Naive thymus-derived CD8-positive, alpha-beta T cell (primary cell): ENCODE measurements at places on chromosomes 16 and 17. TPM values are rescaled to one million over a fixed set of nuclear protein-coding genes. Genes with fewer than 3 reads are reported as not detected.
A peak's percentile ranks its signal among the peaks of the same experiment; 100 is the strongest.

The MT1G gene
- polyA plus RNA-seq = not detected

The SPATA32 gene
- polyA plus RNA-seq = 0.44 TPM

The HOXB6 gene
- polyA plus RNA-seq = not detected

- no peaks in the 10 kb centered on the region for H3K4me1 ChIP-seq
- no peaks in the 10 kb centered on the region for H3K27me3 ChIP-seq
- H3K36me3 ChIP-seq = peaks cover 65% of the 10 kb centered on the region
- H3K4me3 ChIP-seq = no peak overlapping the region
- DNase-seq = no peak
- peak overlapping the region; percentile 4 for H3K27ac ChIP-seq
Measured at GRCh38 chr16:50303041-50303604, 36.8 kb downstream of the ADCY7 start.

DNA sequence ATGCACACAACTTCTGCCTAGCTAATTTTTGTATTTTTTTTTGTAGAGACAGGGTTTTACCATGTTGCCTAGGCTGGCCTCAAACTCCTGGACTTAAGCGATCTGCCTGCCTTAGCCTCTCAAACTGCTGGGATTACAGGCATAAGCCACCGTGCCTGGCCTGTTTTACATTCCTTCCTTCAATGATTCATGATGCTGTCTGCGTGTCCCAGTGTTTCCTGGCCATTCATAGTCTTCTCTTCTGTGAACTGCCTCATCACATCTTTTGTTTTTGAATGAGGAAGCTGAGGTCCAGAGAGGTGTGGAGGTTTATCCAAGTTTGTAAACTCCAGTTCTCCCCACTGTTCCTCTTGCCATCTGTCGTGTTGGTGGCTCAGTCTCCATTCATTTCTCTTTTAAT, 64.5 kb upstream of the MED9 start:
- H3K4me3 ChIP-seq = no peak overlapping the region
- H3K27ac ChIP-seq = no peak overlapping the region
- H3K36me3 ChIP-seq = no peaks in the 10 kb centered on the region
- H3K4me1 ChIP-seq = peaks cover 34% of the 10 kb centered on the region
- H3K27me3 ChIP-seq = no peaks in the 10 kb centered on the region

GRCh38 chr17:39167476-39167875, 1.5 kb upstream of the ARL5C start:
- H3K4me3 ChIP-seq = peak overlapping the region; percentile 87
- no peaks in the 10 kb centered on the region for H3K36me3 ChIP-seq
- peaks cover 28% of the 10 kb centered on the region for H3K4me1 ChIP-seq
- H3K27ac ChIP-seq = no peak overlapping the region

DNA sequence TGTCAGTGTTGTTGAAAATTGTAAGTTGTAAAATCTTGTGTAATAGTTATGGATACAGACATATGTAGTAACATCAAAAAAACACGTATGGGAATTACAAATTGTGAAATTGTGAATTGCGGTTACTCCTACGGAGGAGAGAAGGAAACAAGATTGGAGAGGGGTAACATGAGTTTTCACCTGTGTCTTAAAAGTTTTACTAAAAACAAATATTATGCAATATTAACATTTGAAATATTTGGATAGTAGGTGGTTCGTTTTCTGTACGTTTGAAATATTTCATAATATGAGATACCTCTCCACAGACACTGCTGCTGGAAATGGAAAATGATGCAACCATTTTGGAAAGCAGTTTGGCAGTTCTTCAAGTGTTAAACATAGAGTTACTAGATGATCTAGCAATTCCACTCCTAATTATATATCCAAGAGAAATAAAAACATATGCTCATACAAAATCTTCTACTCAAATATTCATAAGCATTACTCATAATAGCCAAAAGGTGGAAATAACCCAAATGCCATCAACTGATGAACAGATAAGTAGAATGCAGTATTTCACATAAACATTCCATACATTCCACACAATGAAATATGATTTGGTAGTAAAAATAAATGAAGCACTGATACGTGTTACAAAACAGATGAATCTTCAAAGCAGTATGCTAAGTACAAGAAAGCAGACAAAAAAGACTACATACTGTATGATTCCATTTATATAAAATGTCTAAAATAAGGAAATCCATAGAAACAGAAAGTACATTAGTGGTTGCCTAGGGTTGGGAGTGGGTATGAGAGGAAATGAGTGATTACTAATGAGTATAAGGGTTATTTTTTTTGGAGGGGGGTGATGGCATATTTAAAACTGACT, 40.7 kb upstream of the ABCA10 start:
- no peaks in the 10 kb centered on the region for H3K36me3 ChIP-seq
- H3K4me1 ChIP-seq = no peaks in the 10 kb centered on the region
- no peak for DNase-seq
- H3K27ac ChIP-seq = no peak overlapping the region
- H3K27me3 ChIP-seq = no peaks in the 10 kb centered on the region

DNA sequence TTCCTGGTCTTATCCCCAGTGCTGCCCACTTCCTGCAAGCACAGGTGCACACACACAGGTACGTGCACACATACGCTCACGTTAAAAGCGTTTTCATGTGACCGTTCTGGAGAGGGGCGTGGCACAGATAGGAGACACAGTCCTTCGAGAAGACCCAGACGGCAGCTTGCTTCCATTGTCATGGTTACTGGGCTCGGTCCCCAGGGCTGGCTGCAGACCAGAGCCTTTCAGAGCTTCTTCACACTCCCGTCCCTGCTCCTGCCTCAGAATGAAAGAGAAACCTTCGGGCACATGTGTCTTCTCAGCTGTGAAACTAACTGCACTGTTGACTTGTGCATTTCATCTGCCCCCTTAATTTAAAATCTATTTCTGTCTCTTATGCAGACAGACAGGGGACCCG, 154.2 kb downstream of the PITPNC1 start:
- peak overlapping the region; percentile 56 for H3K27ac ChIP-seq
- H3K27me3 ChIP-seq = no peaks in the 10 kb centered on the region
- peaks cover 52% of the 10 kb centered on the region for H3K4me1 ChIP-seq
- DNase-seq = no peak
- H3K36me3 ChIP-seq = no peaks in the 10 kb centered on the region
